ENCODE measurements at places on chromosomes 12 and 14.
A peak's percentile ranks its signal among the peaks of the same experiment; 100 is the strongest.

GRCh38 chr12:123269395-123269892 lies 2.2 kb downstream of the CDK2AP1 start:
- DNase-seq, result peak; percentile 69

DNA sequence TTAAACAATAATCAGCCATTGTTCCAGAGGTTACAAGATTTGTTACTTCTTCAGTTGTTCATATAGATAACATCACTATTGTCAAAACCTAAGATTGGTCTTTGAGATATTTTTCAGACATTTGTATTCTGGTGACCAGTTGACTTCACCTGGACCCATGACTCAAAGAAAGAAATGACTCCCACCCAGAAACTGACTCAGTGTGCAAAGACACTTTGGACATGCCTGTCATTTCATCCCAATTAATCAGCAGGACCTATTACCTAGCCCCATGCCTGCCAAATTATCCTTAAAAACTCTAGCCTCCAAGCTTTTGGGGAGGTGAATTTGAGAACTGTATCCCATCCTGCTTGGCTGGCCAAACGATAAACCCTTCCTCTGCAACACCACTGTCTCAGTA lies 27.7 kb upstream of the TSPAN11 start:
- no peak for DNase-seq

GRCh38 chr14:100374876-100375265 lies 51.7 kb downstream of the SLC25A47 start:
- DNase-seq, result no peak

DNA sequence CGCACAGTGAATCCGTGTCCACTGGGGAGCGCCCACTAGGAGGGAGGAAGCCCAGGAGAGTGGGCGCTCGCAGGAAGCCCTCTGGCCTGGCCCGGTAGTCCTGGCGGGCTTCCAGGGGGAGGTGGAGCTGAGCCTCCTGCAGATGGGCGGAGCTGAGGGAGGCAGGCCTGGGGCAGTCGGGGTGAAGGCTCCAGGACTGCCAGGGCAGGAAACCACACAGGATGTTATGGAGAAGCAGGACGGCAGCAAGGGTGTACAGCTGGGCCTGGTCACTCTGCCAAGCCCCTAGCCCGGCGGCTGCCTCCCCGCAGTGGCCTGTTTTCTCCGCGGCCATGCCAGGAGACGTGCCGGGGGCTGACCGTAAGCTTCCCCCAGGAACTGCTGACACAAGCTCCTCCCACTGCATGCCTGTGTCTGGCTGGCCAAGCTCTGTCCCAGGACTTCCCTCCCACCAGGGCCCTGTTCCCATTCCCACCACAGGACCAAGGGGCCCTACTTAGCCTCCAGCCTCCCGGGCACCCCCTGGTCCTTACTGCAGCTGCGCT lies 143.4 kb upstream of the C14orf180 start:
- no peak for DNase-seq

DNA sequence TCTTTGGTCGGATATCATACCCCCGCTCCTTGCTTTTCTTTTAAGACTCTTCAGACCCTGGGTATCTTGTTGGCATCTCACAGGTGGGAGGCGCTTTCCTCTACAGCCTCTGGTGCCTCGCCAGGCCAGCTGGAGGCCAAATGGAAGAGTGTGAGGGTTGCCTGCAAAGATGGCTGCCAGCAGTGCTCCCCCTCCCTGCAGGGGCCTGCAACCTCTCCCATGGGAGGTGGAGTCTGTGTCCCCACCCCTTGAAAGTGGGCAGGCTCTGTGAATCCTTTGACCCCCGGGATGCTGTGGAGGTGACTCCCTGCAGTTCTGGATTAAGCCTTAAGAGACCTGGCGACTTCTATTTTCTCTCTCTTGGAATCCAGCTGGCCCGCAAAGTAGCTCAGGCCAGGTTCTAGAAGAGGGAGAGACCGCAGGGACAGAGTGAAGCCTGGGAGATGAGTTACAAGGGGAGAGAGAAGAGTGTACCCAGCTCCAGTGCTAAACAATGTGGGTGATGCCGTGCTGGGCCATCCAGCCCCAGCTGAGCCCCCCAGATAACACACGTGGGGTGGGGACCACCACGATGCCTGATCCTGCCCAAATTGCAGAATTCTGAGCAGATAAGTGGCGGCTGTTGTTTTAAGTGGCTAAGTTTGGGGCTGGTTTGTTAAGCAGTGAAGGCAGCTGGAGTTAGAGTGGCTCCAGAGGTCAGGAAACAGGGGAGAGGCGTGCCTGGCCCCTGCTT lies 37.9 kb upstream of the NCOR2 start:
- DNase-seq, result no peak

GRCh38 chr14:76810953-76811400 lies 1.7 kb downstream of the ANGEL1 start:
- no peak for DNase-seq

DNA sequence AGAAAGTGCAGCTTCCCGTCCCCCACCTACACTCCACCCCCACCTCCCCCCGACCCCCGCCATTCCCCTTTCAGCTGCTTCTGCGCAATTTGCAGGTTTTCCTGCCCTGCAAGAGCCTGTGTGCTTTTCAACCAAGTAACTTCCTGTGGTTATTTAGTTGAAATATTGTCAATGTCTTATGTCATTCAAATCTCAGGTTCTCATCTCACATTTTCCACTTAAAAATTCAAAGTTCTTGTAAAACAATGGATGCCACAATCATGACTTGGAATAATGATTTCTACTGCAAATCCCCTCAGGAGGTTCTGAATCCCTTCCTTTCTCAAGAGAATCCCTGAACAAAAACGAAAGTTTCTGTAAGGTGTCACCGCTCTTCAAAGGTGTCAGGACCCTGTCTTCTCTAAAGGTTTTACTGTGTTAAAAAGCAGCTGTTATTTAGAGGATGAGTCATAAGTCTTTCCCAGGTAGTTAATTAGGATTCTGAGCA lies 31.6 kb downstream of the WBP11 start:
- DNase-seq, result no peak

DNA sequence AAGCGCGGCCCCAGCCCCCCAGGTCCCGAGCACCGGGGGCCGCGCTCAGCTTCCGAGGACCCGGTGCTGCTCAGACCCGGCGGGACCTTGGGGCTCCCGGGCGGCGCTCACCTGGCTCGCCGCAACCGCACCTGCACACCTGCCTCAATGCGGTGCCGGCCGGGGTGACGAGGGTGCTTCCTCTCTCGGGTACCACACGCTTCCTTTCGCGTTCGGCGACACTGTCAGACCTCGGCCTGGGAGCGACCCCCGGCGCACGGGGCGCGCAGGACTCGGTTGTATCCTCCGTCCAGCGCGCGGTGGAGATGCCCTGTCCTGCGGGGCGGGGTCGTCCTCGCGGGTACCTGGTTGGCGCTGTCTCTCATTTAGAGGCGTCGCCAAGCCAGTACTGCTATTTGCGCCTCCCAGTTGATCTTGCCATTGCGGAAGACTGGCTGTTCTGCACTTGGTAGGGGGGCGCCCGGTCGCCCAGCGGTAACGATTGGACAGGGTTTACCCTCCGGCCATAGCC lies 718 bp downstream of the PACS2 start:
- peak; percentile 38 for DNase-seq

DNA sequence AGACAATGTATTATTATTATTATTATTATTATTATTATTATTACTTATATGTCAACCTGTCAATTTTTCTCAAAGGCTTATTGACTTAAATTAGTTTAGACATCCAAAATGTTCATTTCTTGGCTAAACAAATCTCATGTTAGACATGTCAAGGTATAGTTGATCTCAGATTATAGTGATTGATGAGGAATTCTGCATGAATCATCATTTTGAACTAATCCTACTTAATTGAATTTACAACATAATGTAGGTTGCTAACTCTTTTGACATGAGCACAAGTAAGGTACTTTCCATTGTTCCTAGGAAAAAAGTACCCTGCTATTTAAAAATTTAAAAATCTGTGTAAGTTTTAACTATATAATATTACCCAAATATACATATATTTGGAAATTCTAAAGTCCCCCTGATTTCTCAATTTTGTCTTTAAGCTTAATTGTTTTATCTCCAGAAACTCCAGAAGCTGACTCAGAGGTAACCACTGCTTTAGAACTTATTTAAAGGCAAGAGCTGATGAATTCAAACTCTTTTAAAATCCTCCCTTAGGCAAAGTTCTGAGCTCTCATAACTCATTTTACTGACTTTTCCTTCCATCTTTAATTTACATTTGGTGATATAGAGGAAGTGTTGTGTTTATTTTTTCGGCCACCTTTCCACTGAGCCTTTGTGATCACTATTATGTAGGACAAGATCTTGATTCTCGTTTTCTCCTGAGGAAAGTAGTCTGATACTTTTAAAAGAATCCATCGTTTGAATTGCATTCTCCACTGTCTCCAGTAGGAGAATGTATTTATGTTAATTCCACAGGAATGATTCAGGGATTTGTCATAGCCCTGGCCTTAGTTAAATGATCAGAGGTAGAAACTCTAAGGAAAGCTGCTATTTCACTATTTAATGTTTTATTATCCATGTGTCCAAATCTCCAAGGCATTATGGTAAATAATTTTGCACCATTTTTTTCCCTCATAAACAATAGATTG lies 1304.5 kb downstream of the AACS start:
- DNase-seq, result no peak

- no peak for DNase-seq
Observed at GRCh38 chr14:22252686-22253085, 336.3 kb downstream of the DAD1 start.

GRCh38 chr12:14693116-14693515 lies 3.3 kb downstream of the GUCY2C start:
- no peak for DNase-seq

- no peak for DNase-seq
Observed at GRCh38 chr12:46650688-46651087, 175.1 kb downstream of the SLC38A4 start.
